Adrenal gland (tissue), 19 donors: ENCODE measurements at places on chromosomes 7 and 10. TPM values are rescaled to one million over a fixed set of nuclear protein-coding genes. Genes with fewer than 3 reads are reported as not detected.

The LIPM gene
- not detected for polyA plus RNA-seq

The MYH16 gene
- not detected for polyA plus RNA-seq

The SEMA3E gene
- polyA plus RNA-seq = 0.13 TPM

The AMZ1 gene
- 0.07 TPM for polyA plus RNA-seq

The TBX20 gene
- 1.5 TPM for polyA plus RNA-seq

The IRF5 gene
- polyA plus RNA-seq = 8.1 TPM

The MPP7 gene
- polyA plus RNA-seq = 1.7 TPM

The NUDT13 gene
- polyA plus RNA-seq = 2.3 TPM

The SEPHS1 gene
- 91.1 TPM for polyA plus RNA-seq

The LRMDA gene
- polyA plus RNA-seq = 43.0 TPM

The FOXI2 gene
- not detected for polyA plus RNA-seq

The NXPH1 gene
- 25.8 TPM for polyA plus RNA-seq

The PTPRZ1 gene
- 0.97 TPM for polyA plus RNA-seq

The OPALIN gene
- polyA plus RNA-seq = not detected

The PVRIG gene
- 0.56 TPM for polyA plus RNA-seq

The DYNC1I1 gene
- polyA plus RNA-seq = 5.6 TPM

The TRIM73 gene
- polyA plus RNA-seq = 22.6 TPM

The CDHR3 gene
- 4.3 TPM for polyA plus RNA-seq
